Esophagus mucosa (tissue), 1 donor: ENCODE measurements at places on chromosomes 1 and 21.
A peak's percentile ranks its signal among the peaks of the same experiment; 100 is the strongest.

- ATAC-seq = no peak
Measured at GRCh38 chr1:35768350-35769187, 1.2 kb downstream of the CLSPN start.

DNA sequence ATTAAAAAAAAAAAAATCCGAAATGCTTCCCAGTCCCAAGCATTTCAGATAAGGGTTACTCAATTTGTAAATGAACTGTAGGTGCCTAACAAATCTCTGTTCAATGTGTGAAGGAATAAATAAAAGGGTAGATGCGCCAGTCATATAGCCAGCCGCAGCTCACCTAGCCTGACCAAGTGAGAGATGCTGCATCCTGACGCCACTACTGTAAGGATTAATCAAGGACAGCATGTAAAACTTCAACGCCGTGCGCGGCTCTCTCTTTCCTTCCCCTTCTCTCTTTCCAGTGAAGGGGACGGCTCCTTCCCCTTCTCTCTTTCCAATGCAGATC is 441 bp downstream of the PPT1 start:
- ATAC-seq = peak; percentile 39

GRCh38 chr1:199836430-199836829 is 191.1 kb upstream of the NR5A2 start:
- ATAC-seq = no peak

DNA sequence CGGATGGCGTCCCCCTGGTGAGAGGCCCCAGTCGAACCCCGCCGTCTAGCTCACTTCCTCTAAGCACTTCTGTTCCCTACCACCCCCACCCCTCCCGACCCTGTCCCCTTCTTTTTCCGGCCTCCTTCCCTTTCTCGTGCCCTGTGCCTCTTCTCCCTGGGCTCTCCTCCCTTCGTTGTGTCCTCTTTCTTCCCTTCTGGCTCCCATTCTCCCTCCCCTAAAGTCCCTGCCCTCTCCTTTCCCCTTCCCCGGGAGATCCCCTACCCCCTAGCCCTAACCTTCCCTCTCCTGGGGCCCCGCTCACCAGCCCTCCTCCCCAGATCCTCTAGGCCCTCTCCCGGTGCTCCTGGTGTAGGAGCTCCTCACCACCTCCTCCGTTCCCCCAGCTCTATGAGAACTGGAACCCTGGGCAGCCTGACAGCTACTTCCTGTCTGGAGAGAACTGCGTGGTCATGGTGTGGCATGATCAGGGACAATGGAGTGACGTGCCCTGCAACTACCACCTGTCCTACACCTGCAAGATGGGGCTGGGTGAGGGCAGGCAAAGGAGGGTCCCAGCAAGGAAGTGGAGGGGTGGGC is 15.9 kb downstream of the BCAN start:
- ATAC-seq = no peak

DNA sequence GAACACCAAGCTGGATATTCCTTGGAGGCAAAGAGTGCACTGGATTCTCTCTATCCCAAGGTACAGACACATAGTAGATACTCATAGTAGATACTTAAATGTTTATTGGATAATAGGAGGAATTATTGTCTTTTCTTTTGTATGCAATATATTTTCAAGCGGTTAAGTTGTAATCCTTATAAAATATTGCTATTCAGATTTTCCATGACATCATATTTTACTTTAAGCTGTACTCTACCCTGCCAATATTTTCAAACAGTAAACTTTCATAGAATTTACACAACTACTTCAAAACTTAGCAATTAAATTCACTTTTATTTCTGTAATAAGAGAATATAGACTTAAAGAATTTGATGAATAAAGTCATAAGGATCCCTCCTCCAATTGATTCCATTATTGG is 546.5 kb upstream of the CAMK1G start:
- ATAC-seq = no peak

DNA sequence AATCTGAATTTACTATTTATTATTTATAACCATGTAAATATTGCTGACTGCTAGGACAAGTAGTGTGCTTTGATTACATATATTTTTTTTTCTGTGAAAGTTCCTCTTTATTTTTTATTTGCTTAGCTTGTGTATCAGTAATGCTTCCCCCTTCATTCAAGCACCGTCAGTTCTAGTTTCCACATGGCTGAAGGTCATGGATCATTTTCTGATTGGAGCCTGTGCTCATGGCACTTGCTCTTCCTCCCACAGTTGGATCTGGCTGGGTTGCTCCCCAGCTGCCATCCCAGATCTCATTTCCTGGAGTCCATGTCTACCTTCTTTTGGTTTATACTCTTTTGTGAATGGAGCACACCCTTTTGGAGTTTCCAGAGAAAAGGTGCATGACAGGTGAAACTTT is 57.0 kb upstream of the IGSF5 start:
- ATAC-seq = no peak

DNA sequence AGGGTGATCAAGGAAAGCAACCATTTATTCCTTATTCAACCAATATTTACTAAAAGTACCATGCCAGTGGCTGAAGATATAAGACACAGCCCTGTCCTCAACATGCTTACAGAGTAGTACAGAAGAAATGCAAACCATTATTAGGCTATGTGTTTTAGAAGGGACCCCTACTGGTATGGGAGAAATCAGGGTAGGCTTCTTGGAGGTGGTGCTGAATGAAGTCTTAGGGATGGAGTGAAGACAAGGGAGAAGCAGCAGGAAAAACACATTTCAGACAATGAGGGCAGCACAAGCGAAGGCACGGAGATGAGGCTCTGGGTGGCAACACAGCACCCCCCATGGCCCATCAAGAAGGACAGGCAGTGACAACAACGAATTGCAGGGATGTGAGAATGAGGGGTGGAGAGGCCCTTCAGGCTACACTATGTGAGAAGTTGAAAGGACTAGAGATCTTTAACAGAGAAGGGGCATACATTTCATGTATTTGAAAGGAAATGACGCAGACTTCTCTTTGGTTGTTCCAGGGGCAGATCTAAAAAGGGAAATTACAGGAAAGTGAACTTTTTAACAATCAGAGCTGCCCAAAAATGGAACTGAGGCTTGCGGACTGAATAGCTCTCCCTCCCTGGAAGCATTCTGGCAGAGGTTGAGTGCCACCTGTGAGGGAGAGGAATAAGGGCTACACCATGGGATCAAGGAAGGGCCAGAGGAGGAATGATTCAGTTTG is 16.8 kb upstream of the CD58 start:
- no peak for ATAC-seq

DNA sequence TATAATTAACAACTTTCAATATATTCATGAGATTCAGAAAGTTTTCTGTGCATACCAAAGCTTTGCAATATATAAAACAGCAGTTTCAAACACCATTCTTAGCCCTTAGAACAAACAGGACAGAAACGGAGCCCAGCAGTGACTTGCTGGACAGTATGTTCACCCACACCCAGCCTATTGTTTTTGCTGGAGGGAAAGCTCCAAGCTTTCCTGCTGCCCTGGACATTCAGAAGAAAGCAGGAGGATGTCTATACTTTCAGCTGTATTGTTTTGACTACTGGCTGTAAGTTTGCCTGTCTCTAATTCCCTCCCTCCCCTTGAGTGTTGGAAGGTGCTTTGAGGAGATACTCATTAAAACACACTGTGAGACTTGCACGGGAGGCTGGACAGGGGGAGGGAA is 9.6 kb downstream of the DENND2C start:
- ATAC-seq = no peak

- peak; percentile 59 for ATAC-seq
Measured at GRCh38 chr1:110463725-110464124, 12.8 kb downstream of the PROK1 start.

DNA sequence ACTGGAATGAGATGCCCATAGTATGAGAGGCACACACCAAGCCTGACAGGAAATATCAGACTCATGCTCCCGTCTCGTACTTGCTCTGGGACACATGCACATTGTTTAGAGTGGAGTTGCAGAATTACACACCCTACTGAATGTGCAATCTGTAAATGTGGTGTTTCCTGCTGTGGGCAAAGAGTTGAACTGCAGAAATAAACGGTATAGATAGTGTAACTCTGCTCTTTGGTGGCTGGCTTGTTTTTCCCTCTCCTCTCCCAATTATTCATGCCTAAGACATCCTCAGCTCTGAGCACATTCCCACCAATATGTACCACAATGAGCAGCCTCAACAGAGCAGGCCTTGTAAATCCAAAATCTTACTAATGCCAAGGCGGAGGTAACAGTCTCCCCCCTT is 90.1 kb upstream of the DIRAS3 start:
- ATAC-seq = no peak

- ATAC-seq = no peak
Measured at GRCh38 chr21:28761674-28762356, 230.9 kb downstream of the LTN1 start.

- ATAC-seq = no peak
Measured at GRCh38 chr21:39523915-39524314, 72.1 kb downstream of the SH3BGR start.

DNA sequence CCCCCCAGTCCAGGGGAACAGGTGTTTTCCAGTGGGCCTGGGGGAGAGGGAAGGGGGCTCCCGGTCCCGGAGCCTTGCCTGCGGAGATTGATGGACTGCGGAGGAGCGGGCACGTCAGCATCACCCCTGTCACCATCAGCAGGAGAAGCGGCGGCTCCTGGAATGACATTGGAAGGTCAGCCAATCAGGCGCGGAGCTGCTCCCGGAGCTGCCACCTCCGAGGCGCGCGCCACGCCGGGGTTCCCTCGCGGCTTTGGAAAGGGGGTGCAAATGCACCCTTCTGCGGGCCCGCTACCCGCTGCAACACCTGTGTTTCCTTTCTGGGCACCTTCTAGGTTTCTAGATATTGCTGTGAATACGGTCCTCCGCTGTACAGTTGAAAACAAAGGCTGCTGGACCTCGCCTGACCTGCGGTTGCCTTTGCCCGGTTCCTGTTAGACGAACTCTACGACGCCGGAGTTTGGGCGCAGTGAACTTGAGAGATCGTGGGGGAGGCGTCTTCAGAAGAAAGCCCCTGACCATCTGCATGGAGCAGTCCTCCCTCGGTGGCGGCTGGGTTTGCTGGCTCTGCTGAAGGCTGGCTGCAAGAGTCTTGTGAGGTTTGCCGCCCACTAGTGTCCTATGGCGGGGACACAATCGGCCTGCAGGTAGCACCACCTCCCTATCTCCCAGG is 5.3 kb downstream of the DSCAM start:
- peak; percentile 57 for ATAC-seq

- no peak for ATAC-seq
Measured at GRCh38 chr1:3329640-3330281, 124.7 kb upstream of the ARHGEF16 start.

- ATAC-seq = no peak
Measured at GRCh38 chr1:234409328-234409727, 36.1 kb downstream of the COA6 start.
